Fibroblast of skin of abdomen (primary cell): ENCODE measurements at places on chromosomes 6 and 20.
A peak's percentile ranks its signal among the peaks of the same experiment; 100 is the strongest.

DNA sequence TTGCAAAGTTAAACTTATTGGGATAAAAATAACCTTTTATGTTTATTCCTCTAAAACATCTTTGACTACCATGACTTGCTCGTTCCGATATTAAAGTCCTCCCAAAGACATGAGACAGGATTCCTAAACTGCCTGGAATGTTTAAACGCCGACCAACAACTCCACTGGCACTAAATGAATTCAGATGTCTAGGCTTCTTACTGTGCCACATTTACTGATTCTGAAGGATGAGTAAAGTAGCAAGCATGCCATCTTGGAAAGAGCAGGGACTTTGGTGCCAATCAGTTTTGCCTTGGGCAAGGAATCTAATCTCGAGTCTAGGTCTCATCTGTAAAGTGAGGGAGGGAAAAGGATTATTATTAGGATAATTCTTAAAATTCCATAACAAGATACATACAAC lies 25.3 kb downstream of the MBOAT1 start:
- peak; percentile 34 for DNase-seq

- DNase-seq = no peak
Measured at GRCh38 chr6:47922391-47922790, 140.6 kb downstream of the OPN5 start.

GRCh38 chr6:142943711-142944123 lies 1.3 kb downstream of the HIVEP2 start:
- DNase-seq = peak; percentile 9

DNA sequence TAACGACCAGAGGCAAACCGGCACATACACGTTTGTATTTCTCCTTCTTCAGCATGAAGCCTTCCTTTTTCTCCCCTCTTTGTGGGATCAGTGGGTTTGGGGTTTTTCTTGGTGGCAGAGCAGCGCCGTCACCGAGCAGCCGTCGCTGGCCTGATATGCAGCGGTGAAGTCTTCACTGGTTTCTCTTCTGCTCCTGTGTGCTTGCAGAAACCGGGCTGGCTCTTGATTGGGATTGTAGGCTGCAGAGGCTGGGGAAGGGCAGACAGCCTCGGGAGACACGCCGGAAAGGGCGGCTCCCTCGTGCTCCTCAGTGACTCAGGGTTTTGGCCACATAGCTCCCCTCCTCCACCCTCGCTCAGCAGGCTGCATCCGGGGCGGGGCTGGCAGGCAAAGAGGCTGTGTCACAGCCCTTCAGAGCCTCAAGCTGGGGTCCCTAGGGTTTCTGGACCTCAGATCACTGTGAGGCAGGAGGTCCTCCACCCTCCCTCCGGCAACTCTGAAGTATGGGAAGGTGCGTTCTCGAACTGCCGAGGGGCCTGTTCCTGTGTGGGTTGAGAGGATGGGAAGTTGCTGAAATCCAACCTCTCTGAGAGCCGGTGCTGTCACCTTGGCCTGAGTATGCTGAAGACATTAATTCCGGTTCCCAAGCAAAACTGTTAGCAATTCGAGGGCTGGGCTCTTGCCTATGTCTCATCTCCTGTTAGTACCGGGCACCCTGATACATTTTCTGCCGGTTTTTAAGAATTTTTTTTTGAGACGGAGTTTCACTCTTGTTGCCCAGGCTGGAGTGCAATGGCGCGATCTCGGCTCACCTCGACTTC lies 24.2 kb downstream of the NQO2 start:
- DNase-seq = peak; percentile 94

- no peak for DNase-seq
Measured at GRCh38 chr6:157548635-157549467, 167.9 kb downstream of the ZDHHC14 start.

DNA sequence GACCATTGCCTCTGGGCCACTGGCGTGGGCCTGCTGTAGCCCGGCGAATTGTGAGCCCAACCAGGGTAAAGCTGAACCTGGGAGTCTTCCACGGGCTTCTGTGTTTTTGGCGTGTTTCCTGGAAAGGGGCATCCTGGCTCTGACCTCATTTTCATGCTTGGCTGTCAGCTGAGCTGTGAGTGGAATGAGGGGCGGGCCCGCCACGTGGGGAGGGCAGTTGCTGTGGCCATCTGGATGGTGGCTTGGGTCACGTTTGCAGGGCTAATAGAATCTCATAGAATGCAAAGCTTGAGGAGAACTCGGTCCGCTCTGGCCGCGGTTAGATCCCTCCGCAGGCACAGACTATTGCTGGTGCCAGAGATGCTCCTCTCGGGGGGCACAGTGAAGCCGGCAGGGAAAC lies 263.0 kb downstream of the SMOC2 start:
- no peak for DNase-seq

DNA sequence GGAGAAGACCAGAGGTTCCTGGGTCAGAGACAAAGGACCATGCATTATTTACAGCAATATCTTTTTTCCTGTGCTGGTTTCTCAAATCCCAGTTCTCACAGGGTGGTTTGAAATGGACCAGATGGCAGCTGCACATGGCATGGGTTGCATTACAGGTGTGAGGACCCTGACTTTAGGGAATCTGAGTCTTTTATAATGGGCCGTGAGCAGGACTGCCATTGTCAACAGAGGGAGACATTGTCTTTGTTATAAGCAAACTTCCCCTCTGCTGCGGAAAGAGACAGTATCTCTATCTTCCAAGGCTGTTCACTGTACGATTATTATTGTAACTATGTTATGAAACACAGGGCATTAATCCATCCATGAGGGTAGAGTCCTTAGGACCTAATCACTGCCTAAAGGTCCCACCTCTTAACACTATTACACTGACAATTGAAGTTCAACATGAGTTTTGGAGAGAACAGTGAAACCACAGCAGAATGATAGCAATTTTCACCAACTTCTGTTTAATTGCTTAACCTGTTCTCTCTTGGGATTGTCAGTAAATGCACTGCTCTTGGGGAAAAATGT lies 156.1 kb upstream of the AGPAT4 start:
- no peak for DNase-seq

DNA sequence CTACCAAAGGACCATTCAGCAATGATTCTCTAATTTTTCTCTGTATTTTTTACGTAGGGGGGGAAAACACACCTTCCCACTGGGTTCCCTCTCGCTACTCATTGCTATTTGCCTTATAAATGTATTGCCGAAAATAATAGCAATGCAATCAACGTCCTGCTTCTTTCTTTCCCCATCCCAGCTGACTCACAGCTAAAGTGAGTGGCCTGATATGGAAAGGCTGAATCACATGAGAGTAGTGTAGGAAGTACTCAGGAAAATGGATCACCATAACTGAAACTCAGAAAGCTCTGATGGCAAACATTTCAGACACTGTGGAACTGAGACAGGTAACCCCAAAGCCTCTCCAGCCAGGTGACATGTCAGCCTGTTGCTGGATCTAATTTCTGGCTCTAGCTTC lies 49.3 kb upstream of the SRPK1 start:
- DNase-seq = peak; percentile 23

DNA sequence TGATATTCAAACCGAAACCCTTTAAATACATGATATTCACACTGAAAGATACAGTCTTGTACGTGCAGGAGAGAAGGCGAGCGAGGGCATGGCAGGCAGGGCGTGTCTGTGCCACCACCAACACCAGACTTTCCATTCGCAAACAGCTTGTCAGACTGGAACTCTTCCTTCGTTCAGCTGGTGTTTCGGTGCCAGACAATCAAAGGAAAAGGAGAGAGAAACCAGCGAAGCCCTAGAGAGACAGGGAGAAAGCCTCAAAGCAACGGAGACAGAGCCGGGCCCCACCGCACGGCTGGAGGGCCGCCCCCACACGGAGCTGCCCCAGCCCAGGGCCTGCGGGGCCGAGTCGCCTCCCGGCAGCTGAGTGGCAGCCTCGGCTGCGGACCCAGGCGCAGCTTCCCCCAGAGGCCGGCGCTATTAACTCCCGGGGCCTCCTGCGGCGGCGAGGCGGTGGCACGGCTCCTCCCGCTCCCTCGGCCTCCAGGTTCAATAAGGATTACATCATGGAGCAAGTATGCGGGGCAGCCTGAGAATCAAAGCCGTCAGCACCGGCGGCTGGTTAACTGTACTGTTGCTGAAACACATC lies 32.1 kb upstream of the NR2E1 start:
- DNase-seq = peak; percentile 82

DNA sequence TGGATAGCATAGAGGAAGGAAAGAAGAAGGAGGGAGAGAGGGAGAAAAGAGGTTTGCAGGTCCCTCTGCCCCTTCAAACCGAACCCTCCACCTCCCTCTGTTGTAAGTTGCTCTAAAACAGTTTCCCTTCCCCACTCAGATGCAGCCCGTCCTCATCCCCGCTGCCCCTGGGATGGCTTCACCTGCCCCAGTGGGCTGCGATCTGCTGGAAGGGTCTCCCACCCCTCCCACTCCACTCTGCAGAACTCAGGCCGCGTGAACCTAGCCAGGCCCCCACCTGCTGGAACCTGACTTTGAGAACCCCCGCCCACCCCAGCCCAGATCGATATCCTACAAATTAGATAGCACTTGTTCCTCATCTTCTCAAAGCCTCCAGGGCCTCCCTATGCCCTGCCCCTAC lies 190.8 kb downstream of the DLL1 start:
- DNase-seq = no peak

- no peak for DNase-seq
Measured at GRCh38 chr20:60652615-60653014, 599.4 kb upstream of the CDH4 start.

DNA sequence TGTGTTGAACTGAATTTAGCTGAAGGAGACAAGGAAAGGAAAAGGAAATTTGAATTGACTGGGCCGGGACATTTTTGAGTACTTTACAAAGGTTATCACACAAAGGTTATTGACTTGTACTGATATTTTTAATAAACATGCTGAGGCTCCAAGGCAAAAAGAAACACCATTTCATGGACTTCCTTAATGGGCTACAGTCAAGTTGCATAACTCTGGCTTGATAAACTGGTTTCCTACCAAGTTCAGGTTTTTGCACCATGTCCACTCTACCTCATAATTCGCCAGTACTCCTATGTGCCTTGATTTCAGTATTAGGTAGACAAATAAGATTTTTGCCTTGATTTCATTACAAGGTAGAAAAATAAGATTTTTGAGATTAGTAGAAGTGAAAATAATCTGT lies 65.8 kb upstream of the FUT9 start:
- DNase-seq = no peak

DNA sequence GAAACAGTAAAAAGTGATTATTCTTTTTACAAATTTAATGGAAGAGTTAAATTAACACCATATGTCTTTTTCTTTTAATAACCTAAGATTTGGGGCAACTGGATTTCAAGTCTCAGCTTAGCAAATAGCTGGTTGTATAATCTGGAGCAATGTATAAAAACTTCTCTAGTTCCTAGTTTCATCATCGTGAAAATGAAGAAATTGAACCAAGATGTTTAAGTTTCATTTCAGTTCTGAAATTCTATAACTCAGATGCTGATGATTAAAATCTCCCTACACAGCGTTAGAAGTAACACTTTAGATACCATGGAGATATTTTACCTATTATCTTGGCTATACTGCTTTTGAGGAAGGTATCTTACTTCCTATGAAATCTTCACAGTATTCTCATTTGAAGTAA lies 252.0 kb downstream of the KIF16B start:
- no peak for DNase-seq
